ENCODE measurements at places on chromosomes 2 and 18.

DNA sequence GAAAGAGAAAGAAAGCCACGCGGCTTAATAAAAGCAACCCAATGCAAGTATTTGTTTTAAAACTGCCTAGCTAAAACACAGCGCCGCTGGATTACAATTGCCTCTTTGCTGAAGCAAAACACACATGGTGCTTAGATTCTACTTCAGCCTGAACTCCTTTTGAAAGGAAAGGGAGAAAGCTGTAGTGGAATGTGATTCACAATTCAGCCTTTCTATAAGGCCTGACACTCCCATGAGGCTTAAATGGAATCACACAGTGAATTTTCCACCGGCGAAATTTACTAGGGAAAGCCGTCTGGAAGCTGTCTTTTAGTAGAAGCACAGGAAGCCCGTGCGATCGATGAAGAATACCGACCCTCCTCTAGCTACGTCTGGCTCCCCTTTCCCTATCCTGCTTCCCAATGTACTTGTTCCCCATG, 348.0 kb downstream of the DLGAP1 start:
- DNase-seq, result no peak

- DNase-seq, result peak; percentile 37
These were observed at the start of gene SP5 for GRCh38 chr2:170715062-170715931. Gene SP5, plus strand, starts transcription at chr2:170715337. Its CDS starts 176 bp downstream, at chr2:170715513.

- DNase-seq, result no peak
These were observed 124.5 kb downstream of the DCDC2C start for GRCh38 chr2:3827673-3828575.

GRCh38 chr18:21996351-21996826, 173.0 kb upstream of the GATA6 start:
- no peak for DNase-seq

- DNase-seq, result no peak
These were observed 30.5 kb downstream of the OLA1 start for GRCh38 chr2:174217869-174218268.

Measured in HS-5 (cell line).